ENCODE measurements at places on chromosomes 2 and 18. TPM values are rescaled to one million over a fixed set of nuclear protein-coding genes. Genes with fewer than 3 reads are reported as not detected.

DNA sequence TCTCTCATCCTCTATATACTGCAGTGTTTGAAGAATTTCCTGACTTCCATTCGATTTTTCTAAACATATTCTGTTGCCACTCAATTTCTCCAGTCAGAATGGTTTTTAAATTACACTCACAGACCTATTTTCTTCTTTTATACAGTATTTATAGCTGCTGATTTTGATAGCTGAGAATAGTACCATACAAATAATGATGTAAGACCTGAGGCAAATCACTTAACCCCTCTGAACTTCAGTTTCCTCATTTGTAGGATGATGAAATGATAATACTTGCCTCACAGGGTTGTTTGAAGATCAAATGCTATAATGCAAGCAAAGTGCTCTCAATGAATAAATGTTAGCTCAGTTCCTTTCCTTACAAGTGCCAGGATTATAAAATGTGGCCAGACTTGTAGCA is 241.8 kb downstream of the CPS1 start:
- DNase-seq, result no peak

DNA sequence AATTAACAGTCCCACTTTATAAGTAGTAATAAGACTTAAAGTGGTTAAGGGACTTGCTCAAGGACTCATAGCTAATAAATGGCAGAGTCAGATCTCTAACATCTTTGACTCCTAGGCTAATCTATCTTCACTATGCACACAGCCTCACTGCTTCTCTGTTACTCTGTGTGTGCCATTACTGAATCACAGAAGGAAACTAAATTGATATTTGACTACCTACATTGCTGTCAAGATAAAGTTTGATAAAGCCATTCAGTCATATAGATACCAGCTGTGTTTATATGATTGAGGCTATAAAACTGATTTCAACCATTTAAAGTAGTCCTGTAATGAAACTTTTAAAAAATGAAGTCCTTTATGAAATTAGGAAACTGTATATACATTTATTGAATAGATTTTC is 10.9 kb downstream of the SLC39A10 start:
- DNase-seq, result no peak

- DNase-seq, result no peak
Measured at GRCh38 chr2:230898713-230899091, 26.3 kb downstream of the GPR55 start.

GRCh38 chr18:76426737-76427305 is 68.2 kb downstream of the ZNF516 start:
- DNase-seq, result no peak

DNA sequence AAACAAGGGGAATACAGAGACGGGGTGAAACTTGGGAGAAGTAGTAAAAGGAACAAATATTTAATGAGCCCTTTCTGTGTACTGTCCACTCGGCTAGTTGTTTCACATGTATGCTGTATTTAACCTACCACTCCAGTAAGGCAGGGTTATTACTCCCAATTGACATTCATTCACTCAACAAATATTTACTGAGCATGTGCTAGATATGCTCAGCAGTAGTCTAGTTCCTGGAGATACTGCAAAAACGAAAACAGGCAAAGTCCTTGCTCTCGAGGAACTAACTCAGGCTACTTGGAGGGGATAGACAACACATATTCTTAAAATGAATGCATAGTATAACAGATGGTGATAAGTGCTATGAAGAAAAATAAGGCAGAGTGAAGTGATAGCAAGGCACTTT is 207.3 kb downstream of the SS18 start:
- no peak for DNase-seq

DNA sequence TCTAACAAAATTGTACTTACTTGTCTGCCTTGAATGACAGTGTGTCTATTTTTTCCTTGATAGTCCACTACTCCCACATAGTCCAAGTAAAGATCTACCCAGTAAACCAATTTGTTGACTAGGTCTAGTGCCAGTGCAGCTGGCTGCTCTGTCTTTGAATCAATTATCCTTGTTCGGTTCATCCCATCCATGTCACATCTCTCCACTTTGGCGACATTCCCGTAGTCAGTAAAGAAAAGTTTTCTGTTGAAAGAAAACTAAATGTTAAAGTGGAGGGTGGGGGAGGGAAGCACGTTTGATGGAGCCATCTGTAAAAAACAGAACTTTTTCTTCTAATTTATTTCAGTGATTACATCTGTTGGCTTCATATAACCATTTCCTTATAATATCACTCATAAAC is 1068.8 kb downstream of the LRP1B start:
- no peak for DNase-seq

GRCh38 chr18:26506012-26506411 is 42.3 kb downstream of the KCTD1 start:
- DNase-seq, result no peak

DNA sequence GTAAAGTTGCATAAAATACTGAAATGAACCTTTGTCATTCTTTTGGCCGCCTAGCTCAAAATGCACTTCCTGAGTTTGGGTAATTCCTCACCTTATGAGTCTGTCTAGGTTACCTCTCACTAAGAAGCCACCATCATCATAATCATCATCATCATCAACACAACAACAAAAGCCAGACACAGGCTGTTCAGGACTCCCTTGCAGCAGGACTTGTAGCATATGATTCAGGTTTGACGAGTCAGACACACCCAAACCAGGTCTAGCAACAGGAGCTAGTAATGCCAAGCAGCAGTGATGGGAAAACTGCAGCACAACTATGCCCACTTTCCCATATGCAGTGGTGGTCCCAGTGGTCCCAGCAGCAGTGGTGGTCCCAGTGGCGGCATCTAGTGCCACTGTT is 2.8 kb upstream of the SGO2 start:
- DNase-seq, result no peak

DNA sequence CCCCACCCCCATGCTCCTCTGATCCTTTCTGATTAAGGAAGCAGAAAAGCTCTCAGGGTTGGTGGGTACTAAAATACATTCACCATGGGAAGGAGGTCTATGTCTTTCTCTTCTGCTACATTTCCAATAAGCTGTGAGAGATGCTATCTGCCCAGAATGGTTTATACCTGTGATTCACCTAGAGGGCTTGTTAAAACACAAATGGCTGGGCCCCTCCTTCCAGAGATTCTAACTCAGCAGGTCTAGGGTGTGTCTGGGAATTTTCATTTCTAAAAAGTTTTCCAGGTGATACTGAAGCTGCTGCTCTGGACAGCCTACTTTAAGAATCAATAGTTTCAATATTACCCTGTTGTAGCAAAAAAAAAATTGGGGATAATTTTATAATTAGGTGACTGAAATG is 772.2 kb upstream of the ZEB2 start:
- no peak for DNase-seq

DNA sequence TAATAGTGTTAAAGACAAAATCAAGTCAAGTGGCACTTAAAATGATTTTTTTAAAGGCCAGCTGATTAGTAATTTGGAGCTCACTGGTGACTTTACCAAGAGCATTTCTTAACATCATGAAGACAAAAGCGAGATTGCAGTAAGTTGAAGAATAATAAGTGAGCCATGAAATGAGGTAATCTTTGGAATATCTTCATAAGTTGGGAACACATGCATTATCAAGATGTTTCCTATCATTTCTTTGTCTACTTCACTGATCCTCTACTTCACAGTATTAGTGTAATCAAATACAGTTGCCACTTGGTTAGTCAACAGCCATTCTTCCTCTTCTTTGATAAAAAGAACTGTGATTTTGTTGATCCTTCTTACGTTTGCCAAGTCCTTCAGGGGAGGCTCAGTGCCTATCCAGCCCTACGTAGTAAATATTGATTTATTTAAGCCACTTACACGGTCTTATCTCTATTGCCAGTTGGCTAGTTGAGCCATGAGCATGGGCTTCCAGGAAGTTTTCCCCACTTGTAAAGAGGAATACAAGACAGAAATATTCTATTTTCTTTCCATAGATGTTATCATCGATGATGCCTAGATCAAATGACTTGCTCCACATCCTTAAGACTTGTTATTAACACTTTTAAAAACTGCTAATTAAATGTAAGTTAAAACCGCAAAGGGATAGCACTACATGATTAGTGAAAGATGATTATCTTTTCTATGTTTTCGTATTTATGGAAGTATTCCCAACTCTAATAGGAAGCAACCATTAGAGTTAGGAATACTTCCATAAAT is 46.1 kb downstream of the YES1 start:
- no peak for DNase-seq

DNA sequence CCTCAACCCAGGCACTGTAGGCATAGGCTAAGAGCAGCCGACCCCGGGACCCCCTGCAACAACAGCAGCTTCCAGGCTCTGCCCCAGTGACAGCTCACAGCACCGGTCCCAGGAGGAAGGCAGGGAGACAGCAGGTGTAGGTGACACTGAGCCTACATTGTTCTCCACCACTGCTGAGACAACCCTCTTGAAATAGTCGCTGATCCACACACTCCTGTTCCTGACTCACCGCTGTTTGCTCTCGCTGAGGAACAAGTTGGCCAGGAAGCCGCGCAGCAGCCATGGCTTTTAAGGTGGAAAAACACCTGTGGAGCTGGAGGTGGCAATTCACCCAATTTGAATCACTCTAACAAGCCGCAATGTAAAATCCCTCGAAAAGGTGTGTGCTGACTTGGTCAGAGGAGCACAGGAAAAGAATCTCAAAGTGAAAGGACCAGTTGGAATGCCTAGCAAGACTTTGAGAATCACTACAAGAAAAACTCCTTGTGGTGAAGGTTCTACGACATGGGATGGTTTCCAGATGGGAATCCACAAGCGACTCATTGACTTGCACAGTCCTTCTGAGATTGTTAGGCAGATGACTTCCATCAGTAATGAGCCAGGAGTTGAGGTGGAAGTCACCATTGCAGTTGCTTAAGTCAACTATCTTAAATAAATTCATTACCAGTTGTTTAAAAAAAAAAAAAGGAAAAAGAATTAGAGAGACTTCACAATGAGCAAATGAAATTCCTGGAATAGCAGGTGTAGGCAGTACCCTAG is 167.5 kb downstream of the ARL4C start:
- no peak for DNase-seq

GRCh38 chr2:45874344-45874743 is 222.9 kb downstream of the PRKCE start:
- DNase-seq, result no peak

DNA sequence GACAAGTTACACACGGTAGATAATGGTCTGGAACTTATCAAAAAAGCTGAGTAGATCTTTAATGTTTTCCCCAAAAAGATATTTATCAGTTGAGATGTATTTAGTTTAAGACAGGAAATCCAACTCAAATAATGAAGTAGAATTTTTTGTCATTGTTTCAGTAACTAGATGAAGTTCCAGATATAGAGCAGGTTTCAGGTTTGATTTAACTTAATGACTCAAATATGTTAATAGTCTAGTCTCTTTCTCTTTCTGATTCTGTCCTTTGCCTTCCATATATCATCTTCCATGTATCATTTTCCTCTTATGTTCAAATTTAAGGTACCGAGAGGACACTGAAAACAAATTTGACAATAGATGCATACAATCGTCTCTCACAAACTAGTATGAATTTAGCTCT is 23.6 kb upstream of the DOCK10 start:
- no peak for DNase-seq

GRCh38 chr2:60172801-60173200 is 380.7 kb downstream of the BCL11A start:
- DNase-seq, result no peak

GRCh38 chr18:64097497-64097896 is 51.4 kb downstream of the LINC00305 start:
- DNase-seq, result no peak

GRCh38 chr2:120736624-120737339 is 1.1 kb downstream of the GLI2 start:
- DNase-seq, result no peak

DNA sequence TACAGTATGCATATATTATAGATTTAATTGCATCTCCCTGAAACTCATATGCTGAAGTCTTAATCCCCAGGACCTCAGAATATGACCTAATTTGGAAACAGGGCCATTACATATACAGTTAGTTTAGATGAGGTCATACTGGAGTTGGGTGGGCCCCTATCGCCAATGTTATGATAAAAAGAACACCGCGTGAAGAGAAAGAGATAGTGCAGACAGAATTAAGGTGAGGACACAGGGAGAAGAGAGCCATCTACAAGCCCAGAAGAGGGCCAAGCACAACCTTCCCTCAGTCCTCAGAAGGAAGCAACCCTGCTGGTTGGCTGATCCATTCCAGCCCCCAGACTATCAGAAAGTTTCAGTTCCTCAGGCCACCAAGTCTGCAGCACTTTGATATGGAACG is 311.9 kb upstream of the RAB6C start:
- no peak for DNase-seq

- no peak for DNase-seq
Measured at GRCh38 chr2:225223301-225223700, 176.2 kb upstream of the NYAP2 start.

GRCh38 chr2:112811841-112812306 is 24.7 kb downstream of the IL1B start:
- no peak for DNase-seq

DNA sequence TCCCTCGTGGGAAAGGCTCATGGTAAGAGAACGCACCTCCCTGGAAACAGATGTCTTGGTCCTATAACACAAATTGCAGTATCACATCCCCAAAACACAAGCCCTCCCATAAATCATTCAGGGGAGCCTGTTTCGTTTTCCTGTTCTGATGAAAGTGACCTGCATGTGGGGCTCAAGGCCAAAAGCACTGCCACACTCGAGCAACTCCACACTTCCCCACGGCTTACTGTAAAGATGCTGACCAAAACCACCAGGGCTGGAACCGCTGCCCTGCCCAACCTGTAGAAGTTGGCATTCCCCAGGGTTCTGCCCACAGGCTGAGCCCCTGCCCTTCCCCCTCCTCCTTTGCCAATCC is 139.7 kb downstream of the BCL11A start:
- no peak for DNase-seq

DNA sequence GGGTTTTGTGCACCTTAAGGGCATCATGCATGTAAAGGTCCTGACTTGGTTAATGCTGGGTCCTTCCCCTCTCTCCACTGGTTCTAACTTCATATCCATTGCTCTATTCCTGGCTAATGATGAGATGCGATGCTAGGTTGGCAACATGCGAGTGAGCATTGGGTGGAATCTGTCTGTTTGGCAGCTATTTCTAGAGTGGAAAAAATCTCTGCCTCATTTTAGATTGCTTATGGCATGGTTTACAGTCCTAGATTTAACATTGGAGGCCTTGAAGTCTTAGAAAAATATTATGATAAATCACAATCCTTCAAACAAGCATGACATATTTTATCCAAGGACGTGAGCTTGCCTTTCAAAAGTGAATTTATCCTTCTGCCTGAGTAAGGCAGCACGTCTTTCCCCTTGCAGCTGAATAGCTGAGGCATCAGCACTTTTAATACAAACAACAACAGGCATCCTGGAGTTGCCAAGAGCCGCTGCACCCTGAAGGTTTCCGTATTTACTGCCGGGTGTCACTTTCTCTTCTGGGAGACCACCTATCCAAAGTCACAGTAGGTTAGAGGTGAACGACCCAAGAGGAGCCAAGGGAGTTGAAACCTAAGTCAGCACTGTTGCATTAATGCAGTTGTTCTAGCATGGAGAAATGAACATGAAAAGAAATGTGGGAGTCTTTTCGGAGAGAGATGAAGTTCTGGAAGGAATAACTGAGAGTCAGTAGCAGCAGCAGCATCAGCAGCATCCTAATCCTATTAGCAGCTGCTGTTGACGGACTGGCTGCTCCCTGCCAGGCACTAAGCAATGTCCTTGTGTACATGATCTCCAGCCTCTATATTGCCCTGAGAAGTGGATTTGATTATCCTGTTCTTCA is 78.4 kb downstream of the MAPK4 start:
- DNase-seq, result no peak

Gene SNTG2
- 0.46 TPM for polyA plus RNA-seq

Gene RANBP2
- 33.5 TPM for polyA plus RNA-seq

Gene AMER3
- polyA plus RNA-seq, result not detected

Gene TMEM247
- not detected for polyA plus RNA-seq

Gene DGUOK
- polyA plus RNA-seq, result 35.3 TPM

Gene MYO5B
- 1.6 TPM for polyA plus RNA-seq

Gene EVA1A
- 5.0 TPM for polyA plus RNA-seq

Gene ANKRD29
- polyA plus RNA-seq, result 4.0 TPM

Gene PXDN
- 124 TPM for polyA plus RNA-seq

All from forelimb muscle (tissue), 1 donor.